Activated CD8-positive, alpha-beta memory T cell treated with anti-CD3 and anti-CD28 coated beads for 1 hour (primary cell): ENCODE measurements at places on chromosomes 16 and 17.

- peak; percentile 44 for DNase-seq
Measured at GRCh38 chr16:19502395-19503131, 19.3 kb downstream of the GDE1 start.

- DNase-seq, result no peak
Measured at GRCh38 chr17:3551189-3551588, 6.4 kb downstream of the TRPV3 start.

DNA sequence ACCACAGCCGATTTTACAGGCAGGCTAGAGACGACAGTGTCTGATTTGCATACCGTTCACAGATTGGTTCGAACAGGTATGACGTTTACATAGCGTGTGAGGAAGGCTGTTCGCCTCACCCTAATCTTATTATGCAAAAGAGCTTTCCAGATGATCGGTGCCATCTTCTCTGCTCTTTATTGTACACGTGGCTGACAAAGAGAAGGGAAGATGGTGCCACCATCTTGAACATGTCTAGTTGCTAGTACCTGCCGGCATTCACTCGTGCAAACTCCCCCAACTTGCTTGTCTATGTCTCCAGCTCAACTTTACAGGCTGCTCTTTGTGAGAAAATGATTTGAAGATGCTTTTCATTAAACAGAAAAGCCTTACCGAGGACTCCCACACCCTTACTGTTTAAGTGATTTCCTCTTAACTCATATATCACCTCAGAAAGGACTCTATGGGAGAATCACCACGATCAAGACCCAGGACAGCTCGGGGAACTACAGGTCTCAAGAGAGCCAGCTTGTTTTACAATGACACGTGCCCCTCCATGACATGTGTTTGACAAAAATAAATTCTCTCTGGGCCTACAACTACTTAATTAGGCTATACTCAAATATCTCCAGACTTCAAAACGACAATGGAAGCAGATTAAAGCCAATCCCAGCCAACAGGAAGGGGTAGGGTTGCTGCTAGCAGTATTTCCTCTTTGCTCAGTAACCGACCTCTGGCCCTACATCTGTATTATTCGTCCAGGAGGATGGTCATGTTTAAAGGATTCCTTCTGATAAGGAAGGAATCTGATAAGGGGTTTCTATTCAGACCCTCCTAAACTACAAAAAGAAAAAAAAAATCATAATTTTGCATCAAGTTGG lies 480.6 kb downstream of the TMEM114 start:
- no peak for DNase-seq

DNA sequence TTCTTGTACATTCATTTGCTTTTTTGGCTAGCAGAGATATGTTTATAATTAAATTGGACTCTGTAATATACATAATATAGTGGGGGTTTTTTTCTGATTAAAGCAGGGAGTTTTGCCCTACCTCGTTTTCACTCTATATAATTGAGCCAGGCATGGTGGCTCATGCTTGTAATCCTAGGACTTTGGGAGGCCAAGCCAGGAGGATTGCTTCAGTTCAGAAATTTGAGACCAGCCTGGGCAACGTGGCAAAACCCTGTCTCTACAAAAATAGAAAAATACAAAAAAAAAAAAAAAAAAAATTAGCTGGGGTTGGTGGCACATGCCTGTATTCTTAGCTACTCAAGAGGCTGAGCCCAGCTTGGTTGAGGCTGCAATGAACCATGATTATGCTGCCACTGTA lies 42.2 kb downstream of the PAFAH1B1 start:
- no peak for DNase-seq

DNA sequence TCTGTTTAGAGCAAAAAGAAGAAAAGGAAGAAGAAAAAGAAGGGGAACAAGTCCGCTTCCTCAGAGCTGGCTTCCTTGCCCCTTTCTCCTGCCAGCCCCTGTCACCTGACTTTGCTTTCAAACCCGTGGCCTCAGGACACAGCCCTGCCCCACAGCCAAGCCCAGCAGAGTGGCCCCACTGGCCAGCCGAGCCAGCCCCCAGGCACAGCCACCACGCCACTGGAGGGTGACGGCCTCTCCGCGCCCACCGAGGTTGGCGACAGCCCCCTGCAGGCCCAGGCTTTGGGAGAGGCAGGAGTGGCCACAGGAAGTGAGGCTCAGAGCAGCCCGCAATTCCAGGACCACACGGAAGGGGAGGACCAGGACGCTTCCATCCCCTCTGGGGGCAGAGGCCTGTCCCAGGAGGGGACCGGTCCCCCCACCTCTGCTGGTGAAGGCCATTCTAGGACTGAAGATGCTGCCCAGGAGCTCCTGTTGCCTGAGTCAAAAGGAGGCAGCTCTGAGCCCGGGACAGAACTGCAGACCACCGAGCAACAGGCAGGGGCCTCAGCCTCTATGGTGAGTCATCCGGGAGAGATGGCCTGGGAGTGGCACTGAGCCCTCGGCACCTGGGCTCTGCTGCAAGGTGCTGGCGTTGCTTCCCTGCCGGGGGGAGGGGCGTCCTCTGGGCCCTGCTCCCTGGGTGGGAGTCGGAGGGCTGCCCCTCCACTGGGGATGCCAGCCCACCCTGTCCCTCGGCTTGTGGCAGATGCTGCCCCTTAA lies 27.3 kb downstream of the RNF213 start:
- DNase-seq, result no peak

DNA sequence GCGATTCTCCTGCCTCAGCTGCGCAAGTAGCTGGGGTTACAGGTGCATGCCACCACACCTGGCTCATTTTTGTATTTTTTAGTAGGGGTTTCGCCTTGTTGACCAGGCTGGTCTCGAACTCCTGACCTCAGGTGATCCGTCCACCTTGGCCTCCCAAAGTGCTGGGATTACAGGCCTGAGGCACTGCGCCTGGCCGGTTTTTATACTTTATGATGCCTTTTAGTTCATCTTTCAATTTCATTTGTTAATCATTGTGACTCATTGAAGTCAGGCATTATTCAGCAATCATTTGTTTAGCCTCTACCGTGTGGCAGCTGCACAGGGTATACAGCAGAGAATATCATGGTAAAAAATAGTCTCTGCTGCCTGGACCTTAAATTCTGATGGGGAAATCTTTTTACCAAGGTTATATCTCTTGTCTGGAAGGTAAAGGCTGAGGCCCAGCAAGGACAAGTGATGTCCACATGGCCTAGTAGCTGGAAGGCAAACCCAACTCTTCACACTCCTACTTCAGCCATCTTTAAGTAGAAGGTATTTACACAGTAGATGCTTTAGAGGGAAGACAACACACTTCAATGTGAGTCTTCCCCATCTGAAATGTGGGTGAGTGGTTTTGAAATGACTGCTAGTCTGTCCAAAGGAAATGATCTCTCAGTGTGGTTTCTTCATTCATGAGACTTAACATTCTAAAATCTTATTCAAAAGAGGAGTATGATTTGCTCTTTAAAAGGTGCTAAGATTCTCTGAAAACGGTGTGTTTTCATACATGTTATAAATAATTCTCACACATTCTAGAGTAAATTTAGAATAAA lies 2.4 kb downstream of the PRPSAP2 start:
- DNase-seq, result no peak

GRCh38 chr16:62805221-62805857 lies 769.1 kb upstream of the CDH8 start:
- no peak for DNase-seq

DNA sequence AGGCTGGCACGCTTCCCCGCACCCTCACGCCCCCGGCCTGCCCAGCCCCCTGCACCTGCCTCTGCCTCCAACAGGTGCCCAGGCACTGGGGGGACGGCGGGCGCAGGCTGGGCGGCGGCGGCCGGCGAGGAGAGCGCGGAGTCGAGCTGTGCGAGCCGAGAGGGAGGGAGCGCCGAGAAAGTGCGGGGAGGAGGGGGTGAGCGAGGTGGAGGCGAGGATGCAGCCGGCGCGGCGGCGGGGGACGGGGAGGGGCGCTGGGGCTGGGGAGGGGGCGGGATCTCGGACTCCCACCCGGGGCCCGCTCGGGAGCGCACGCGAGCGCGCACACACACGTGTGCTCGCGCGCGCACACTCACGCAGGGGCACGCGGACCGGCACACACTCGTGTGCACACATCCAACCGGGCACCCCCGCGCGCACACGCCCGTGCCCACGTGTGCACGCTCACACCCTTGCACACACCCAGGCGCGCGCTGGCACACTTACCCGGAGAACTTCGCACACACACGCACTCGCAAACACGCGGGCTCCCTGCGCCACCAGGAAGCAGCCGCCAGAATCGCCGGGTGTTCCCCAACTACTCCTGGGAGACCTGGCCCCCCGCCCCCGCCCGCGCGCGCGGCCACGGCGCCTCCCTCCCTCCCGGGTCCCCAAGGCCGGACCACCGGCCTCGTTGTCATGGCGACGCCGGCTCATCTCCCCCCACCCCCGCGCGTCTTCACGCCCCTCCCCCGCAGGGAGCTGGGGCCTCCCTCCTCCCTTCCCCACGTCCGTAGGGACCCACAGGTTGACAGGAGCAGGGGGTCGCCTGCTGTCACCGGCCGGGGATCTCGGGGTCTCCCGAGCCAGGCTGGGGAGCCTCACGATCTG lies at the start of gene DOC2A:
TSS of gene DOC2A (minus strand) at position 184 of the 870 bp plus-strand sequence. CDS start 805 bp downstream, outside the sequence.
- no peak for DNase-seq

GRCh38 chr17:48927978-48928745 lies 16.5 kb downstream of the SNF8 start:
- DNase-seq, result no peak

DNA sequence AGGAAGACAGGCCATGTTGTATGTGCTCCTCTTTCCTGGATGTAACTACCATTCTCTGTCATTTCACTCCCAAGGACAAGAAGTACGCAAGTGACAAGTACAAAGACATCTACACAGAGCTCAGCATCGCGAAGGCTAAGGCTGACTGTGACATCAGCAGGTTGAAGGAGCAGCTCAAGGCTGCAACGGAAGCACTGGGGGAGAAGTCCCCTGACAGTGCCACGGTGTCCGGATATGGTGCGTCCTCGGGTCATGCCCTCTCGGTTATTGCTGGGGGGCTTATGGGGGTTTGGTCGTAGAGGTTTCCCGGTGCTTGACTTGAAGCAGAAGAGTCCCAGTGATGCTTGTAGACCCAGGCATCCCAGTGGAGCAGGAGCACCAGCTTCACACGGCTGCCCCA lies 29.0 kb downstream of the PLD6 start:
- no peak for DNase-seq

GRCh38 chr16:3459401-3460090 lies 16.1 kb downstream of the NAA60 start:
- no peak for DNase-seq
